ENCODE measurements at places on chromosomes 13 and 19.
A peak's percentile ranks its signal among the peaks of the same experiment; 100 is the strongest.

GRCh38 chr13:77535448-77535847 lies at the start of gene SCEL:
TSS of gene SCEL (plus strand) at chr13:77535706. CDS start at chr13:77555876, 20,170 bp downstream.
- DNase-seq: peak; percentile 80

DNA sequence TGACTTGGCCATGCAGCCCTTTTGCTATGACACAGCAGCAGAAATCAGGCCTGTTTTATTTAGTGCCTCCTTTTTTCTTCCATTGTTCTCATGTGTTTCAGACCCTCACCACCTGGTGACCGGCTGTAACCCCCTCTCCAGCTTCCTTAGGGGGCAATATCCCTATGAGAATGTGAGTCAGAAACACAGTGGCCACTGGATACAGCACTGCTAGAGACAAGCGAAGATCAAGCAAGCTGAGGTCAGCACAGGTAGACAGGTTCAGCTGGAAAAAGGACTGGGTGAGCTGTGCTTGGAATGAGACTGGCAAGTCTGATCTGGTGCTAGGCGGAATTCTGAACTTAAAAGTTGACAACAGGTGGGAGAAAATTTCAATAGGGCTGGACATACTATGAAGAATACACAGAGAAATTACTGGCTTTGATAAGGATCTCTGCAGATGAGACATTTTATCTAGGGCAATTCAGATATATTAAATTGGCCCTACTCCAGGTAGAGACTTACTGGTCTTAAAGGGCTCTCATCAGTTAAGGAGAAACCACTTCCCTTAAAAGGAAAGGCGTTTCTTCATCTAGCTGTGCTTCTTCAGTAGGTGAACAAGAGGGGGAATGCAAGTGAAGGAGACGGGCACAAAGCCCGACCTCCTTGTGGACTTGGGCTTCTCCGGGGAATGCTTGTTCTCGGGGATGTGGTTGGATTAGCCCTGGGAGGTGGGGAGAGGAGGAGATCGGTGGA lies 83.3 kb downstream of the ERCC5 start:
- no peak for DNase-seq

- DNase-seq: no peak
Observed at GRCh38 chr13:23554000-23554399, 16.2 kb upstream of the TNFRSF19 start.

GRCh38 chr19:3818466-3818865 lies 32.3 kb upstream of the MATK start:
- peak; percentile 7 for DNase-seq

DNA sequence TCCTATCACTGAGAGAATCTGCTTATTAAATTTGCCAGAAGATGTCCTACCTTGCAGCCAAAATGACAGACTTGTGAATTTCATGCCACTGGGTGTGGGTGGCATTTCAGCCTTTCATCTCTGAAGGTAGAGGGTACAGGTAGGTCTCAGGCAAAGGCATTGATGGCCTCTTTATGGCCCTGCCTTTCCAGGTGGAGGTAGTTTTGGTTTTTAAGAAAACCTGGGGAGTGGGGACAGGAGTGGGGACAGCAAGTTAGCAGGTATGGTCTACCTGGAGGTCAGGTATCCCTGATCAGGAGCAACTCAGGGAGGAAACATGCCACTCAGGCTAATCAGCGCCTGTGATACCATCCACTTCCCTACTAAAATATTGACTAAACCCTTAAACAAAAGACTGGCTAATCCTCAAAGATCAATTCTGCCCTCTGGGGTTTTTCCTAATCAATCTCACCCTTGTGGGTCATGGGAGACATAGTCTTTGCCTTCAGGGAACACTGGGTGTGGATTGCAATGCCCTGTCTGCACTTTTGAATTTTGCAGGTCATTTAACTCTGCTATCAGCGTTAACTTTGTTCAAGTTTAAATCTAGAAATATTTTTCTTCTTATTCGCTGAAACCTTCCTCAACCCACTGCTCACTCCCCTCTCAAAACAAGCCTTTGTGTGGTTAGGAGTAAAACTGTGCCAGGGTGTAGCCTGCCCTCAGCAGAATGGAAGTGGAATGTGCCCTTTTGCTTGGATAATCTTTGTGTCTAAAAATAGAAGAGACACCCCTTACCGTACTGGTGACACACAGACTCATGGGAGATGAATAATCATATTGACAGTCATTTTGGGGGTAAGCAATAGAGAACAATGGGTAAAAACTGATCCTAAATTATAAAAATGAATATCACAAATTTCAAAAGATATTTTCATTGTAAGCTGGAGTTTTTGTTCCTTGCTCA lies 233.7 kb downstream of the COG6 start:
- peak; percentile 27 for DNase-seq

DNA sequence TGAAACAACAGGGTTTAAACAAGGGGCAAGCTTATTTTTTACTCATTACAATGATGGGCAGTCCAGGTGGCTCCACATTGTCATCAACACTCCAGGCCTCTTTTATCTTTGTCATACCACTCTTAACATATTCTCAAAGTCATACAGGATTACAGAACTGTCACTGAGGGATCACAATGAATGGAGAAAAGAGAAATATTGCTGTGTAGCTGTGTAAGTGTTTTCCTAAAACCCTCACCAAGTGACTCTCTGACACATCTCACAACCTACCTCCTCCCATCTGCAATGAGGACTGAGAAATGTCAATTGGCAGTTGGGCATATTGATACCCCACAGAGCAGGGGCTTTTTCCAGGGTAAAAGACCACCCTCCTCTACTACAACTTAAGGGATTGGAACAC lies 562.1 kb downstream of the TBC1D4 start:
- DNase-seq: no peak

GRCh38 chr19:12745166-12745897 lies 6.3 kb upstream of the BEST2 start:
- no peak for DNase-seq

GRCh38 chr19:40205760-40206159 lies 12.4 kb downstream of the TTC9B start:
- no peak for DNase-seq

- DNase-seq: no peak
Observed at GRCh38 chr13:90613076-90613795, 734.3 kb upstream of the MIR17HG start.

GRCh38 chr19:10797078-10797477 lies 38.9 kb downstream of the TMED1 start:
- DNase-seq: no peak

GRCh38 chr13:68676513-68677115 lies 1431.0 kb upstream of the ATXN8OS start:
- DNase-seq: peak; percentile 54

DNA sequence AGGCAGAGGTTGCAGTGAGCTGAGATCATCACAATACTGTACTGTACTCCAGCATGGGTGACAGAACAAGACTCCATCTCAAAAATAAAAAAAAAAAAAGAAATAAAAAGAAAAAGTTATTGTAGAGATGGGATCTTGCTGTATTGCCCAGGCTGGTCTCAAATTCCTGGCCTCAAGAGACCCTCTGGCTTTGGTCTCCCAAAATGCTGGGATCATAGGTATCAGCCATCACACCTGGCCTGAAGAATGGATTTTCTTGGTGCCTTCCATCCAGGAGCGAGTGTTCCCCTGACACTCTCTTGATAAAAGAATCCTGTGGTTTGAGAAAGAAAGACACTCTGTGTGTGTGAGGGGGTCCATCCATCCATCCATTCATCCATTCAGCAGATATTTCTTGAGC lies 4.7 kb downstream of the OLFM2 start:
- no peak for DNase-seq

- DNase-seq: peak; percentile 46
Observed at GRCh38 chr13:19634256-19634740, 839 bp downstream of the MPHOSPH8 start.

DNA sequence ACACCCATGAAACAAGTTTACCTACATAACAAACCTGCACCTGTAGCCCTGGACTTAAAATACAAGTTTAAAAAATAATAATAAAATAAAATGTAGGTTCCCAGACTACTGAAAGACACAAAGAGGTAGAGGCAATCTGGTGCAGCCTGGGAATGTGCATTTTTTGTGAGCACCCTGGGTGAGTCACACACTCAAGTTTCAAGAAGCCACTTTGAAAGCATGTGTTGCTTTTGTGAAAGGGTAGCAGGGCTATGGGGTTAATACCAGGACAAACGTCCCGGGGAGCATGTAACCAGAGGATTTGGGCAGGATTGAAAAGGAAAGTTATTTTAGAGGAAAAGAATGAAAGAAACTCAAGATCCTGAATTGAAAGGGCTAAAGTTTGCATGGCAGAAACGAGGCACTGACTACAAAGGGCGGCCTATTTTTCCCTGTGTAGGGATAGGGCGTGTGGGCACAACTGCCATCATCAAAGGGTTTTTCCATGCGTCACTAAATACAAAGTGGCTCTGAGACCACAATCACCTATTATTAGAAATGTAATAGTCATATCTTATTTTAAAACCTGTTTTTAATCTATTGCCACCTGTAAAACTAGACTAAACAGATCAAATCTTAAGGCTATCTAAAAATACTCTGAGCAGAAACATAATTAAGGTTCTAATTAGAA lies 314.9 kb downstream of the COG6 start:
- no peak for DNase-seq

GRCh38 chr13:100306434-100306999 lies 217.6 kb downstream of the PCCA start:
- no peak for DNase-seq

DNA sequence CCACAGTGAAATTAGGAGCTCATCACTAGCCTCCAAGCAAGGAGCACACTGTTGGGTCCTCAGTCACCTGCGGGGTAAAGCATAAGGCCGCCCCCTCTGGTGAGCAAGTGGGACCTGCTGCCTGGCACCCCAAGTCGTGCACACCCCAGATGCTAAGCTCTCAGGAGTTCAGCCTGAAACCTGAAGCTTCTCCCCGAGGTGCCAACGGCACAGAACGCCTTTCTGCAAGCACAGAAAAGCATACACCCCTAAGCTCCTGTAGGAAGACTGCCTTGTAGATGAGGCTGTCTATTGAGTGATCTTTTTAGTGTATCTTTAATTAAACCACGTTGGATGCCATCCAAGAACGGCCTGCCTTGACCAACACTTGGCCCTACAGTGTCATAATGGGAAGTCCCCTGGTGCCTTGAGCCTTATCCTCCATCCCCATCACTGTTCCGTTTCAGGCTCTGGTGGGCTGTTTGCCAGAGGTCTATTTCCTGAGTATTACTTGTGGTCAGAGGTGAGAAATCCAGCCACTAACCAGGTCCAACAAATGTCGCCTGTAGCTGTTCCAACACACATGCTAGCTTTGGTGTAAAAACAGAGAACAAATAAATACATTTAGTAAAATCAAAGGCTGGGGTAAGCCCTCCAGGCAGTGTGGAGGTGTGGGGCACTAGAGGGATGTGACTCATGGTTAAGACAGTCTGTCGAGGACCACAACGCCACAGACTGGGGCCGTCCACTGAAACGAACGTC lies 44.8 kb downstream of the C13orf42 start:
- DNase-seq: peak; percentile 29

DNA sequence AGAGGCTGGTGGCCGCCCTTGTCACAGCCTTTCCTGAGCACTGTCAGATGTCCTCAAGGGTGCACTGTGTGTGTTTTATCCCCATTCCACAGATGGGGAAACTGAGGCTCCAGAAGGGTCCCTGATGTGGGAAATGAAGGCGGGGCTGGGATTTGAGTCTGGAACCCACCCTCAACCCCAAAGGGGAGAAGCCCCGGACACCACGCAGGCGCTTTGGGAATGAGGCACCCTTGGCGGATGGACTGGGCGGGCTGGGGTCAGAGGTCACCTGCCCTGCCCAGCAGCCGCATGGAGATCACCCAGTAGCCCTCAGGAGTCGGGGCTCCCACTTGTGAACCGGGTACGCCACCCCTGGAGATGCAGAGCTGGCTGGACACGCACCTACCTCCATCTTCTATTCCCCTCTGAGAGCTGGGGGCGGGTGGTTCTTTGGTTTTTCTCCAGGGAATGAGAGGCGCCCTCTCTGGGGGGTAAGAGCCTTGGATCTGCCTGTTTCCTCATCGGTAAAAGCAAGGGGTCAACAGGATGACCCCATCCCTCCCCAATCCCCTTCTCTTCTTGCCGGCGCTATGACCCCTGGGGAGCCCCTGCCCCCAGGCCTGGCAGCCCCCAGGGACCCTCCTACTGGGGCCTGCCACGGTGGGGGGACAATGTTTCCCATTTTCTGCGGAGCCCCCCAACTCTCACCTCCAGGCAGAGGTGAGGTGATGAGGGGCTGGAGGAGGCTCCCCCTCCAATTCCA lies 8.3 kb upstream of the ONECUT3 start:
- DNase-seq: no peak

DNA sequence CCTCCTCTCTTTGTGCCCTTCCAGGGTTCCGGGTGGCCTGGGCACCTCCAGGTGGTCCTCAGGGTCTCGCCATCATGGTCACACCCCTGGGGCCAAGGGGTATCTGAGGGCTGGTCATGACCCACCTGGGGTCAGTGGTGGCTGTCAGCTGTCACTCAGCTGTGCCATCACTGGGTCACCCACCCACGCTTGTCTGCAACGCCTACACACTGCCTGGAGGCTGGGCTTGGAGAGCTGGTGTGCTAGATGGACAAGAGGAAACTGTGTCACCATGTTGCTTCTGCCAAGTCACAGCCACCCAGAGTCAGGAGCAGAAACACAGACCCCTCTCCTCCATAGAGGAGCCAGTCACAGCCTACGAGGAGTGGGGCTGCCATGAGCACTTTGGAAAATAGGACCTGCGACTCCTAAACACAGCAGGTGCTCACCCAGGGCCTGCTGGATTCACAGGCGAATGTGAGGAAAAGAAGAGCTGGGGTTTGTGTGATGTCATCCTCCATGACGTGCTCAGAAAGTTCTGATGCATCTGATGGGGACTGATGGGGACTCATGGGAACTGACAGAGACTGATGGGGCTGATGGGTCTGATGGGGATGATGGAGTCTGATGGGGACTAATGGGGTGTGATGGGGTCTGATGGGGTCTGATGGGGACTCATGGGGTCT lies 10.7 kb upstream of the GRTP1 start:
- no peak for DNase-seq

DNA sequence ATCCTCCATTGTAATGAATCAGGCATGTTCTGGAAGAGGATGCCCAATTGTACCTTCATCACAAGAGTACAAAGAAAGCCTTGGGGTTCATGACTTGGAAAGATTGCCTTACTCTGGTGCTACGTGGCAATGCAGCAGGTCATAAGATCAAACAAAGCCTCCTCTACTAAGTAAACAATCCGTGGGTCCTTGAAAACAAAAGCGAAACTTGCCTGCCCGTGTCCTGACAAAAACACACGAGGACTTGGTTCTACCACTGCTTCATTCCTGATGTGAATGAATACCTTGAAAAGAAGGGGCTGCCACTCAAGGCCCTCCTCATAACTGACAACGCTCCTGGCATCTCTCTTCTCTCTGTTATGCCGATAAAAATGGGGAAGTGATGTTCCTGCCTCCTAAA lies 18.9 kb downstream of the ZNF563 start:
- no peak for DNase-seq

- no peak for DNase-seq
Observed at GRCh38 chr13:110463871-110464510, 97.5 kb downstream of the RAB20 start.

GRCh38 chr13:47337781-47338507 lies 441.1 kb upstream of the HTR2A start:
- peak; percentile 38 for DNase-seq

DNA sequence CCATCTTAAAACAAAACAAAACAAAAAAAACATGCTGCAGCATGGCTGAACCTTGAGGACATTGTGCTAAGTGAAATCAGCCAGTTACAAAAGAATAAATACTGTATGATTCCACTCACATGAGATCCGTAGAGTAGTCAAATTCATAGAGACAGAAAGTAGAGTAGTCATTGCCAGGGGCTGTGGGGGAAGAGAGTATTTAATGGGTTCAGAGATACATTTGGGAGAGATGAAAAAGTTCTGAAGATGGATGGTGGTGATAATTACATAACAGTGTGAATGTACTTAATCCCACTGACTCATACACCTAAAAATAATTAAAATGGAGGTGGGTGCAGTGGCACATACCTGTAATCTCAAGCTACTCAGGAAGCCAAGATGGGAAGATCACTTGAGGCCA lies 72.0 kb upstream of the C1QTNF9 start:
- no peak for DNase-seq

All from renal cortical epithelial cell (primary cell).